ENCODE measurements at places on chromosomes 1 and 21.
A peak's percentile ranks its signal among the peaks of the same experiment; 100 is the strongest.

GRCh38 chr1:218964471-218965185, 209.1 kb upstream of the LYPLAL1 start:
- DNase-seq, result no peak

GRCh38 chr1:69258842-69259241, 308.9 kb upstream of the LRRC7 start:
- peak; percentile 16 for DNase-seq

DNA sequence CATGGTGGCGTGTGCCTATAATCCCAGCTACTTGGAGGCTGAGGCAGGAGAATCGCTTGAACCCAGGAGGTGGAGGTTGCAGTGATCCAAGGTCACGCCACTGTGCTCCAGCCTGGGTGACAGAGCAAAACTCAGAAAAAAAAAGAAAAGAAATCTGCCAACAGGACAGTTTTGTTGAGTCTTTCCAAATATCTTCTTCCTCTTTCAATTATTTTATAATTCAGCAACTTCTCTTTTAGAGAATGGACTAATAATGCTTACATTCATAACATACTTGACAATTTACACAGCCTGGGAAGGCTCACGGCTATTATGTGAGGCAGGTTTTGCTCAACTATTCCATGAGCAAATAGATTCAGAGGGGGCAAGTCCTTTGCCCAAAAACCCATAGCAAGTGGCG, 18.1 kb downstream of the CNR2 start:
- no peak for DNase-seq

DNA sequence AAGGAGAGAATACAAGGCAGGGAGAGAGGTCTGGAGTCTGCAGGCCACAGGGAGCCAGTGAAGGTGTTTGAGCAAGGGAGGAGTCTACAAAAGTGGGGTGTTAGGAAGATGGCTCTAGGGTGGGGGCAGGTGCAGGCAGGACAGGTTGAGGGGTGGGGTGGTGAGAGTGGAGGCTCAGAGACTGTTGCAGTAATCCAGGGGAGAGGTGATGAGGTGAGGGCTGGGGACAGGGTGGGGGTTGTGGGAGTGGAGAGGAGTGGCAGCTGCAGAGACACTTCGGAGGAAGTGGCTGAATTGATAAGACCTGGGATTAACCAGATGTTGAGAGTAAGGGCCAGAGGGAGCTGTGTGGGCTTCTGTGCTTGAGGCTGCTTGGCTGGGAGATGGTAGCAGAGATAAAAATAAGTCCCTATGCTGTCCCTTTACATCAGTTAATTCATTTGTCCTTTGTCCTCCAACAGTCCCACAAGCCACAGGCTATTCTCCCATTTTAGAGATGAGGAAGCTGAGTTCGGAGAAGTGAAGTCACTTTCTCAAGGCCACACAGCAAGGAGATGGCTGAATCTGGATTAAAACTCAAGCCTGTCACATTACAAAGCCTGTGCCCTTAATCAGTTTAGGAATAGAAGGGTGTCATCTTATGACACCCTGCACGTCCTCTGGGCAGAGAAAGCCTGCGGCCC, 54.8 kb upstream of the SYNC start:
- peak; percentile 34 for DNase-seq

- peak; percentile 66 for DNase-seq
These were observed 9.8 kb upstream of the RAB42 start for GRCh38 chr1:28582248-28582615.

- peak; percentile 77 for DNase-seq
These were observed 12.8 kb upstream of the CDC42 start for GRCh38 chr1:22039594-22040285.

GRCh38 chr1:7886405-7886745, 33.5 kb upstream of the UTS2 start:
- DNase-seq, result peak; percentile 7

- no peak for DNase-seq
These were observed 20.9 kb downstream of the USP48 start for GRCh38 chr1:21762022-21762404.

GRCh38 chr1:210801501-210801900, 332.4 kb downstream of the KCNH1 start:
- DNase-seq, result no peak

- no peak for DNase-seq
These were observed 35.7 kb upstream of the SLC30A1 start for GRCh38 chr1:211614615-211615014.

GRCh38 chr1:64229307-64229706, 25.9 kb downstream of the UBE2U start:
- no peak for DNase-seq

DNA sequence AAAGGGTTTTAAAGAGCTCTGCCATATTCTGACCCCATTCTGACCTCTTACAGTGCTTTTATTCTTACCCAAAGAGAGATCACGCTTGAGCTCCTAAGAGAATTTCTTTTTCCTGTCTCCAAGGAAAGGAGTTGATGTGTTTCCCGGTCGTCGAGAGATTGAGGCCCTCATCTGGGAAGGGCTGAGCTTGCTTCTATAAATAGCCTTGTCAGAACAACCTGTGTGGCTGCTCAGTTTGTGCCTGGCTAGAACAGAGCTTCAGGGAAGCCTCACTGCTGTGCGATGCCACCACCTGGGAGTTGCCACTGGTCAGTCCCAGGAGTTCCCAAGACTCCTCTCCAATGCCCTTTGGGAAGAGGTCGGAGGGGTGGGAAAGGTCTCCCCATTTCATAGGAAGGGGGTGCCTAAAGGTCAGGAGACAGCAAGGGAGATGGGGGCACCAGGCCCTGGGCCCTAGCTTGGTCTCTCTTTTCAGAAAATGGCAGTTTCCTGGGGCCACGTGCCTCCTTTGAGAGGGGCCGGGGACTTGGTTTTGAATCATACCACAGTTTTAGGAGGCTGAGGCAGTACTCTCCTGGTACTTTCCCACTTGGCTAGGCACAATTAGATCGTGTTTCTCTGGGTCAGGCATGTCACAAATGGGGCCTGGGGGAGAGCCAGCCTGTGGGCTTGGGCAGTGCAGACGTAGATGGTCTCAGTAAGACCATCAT, 52.1 kb downstream of the EIF2D start:
- DNase-seq, result peak; percentile 53

DNA sequence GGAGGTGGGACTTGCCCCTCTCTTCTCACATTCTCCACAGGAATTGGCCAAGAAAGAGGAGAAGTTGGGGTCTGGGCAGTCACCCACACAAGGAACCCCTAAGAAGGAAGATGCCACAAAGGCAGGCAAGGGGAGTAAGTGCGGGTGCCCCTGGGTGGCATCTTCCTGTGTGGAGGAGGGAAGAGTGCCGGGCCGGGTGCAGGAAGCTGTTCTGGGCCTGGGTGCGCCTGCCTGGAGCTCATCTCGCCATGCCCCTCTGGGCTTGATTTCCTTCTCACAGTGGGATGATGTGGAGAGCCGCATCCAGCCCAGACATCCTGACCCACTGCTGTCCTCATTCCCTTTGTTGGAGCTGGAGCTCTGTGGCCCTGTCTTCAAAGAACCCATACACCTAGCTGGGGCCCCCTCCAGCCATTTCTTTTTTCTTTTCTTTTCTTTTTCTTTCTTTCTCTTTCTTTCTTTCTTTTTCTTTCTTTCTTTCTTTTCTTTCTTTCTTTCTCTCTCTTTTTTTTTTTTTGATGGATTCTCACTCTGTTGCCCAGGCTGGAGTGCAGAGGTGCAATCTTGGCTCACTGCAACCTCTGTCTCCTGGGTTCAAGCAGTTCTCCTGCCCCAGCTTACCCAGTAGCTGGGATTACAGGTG, 9.3 kb downstream of the LRRC71 start:
- no peak for DNase-seq

DNA sequence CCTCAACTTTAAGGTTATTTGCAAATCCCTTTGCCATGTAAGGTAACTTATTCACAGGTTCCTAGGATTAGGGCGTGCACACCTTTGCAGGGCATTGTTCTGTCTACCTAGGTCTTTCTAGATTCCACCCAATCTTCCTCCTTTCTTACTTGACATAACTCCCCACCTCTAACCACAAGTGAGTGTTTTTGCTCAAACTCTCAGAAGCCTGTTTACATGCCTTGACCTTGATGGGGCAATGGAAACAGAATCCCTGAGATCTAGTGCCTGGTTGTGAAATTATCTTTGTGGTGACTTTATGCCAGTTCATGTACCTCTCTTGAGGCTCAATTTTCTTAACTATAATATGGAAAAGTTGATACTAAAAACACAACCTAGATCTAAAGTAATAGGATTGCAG, 296.6 kb downstream of the TTLL7 start:
- DNase-seq, result no peak

DNA sequence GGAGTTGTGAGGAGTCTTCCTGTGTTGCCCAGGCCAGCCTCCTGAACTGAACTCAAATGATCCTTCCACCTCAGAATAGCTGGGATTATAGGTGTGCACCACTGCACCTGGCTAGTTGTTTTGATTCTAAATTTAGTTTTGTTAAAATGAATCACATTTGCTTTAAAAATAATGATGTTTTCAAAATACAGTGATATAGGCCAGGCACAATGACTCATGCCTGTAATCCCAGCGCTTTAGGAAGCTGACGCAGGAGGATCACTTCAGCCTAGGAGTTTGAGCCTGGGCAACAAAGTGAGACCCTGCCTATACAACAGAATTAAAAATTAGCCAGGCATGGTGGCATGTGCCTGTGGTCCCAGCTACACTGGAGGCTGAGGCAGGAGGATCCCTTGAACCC, 24.3 kb downstream of the RTCA start:
- DNase-seq, result no peak

GRCh38 chr1:220572416-220572815, 44.5 kb downstream of the MARK1 start:
- no peak for DNase-seq

- no peak for DNase-seq
These were observed 37.3 kb upstream of the CSF3R start for GRCh38 chr1:36520056-36520455.

- DNase-seq, result no peak
These were observed 29.6 kb upstream of the RGS16 start for GRCh38 chr1:182633657-182634281.

GRCh38 chr1:113058941-113059706, 13.9 kb upstream of the LRIG2 start:
- DNase-seq, result no peak

DNA sequence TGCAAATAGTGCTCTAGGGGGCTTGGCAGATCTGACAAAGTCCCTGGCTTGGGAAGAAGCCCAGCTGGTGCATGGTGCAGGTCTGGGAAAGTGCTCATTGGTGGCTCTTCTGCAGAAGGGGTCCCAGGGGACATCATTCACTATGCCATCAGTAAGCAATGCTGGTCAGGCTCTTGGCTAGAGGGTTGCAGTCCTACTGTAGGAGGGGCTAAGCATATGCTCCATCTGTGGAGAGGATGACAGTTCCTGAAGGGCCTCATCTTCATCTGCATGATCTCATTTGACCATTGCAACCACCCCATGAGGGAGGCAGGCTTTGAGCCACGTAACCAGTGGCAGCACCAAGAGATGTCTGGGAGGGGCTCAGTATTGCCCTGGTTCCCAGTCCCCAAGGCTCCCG, 31.5 kb upstream of the VASH2 start:
- DNase-seq, result no peak

All from HT-29 (cell line).